Bronchial smooth muscle cell (primary cell): ENCODE measurements at places on chromosomes 3 and 15. TPM values are rescaled to one million over a fixed set of nuclear protein-coding genes. Genes with fewer than 3 reads are reported as not detected.

DGKG gene
- total RNA-seq = 2.5 TPM in 1 of 2 replicates, not detected in the other

WNT7A gene
- total RNA-seq = not detected in 2 replicates

CAMKV gene
- not detected in 2 replicates for total RNA-seq

MNS1 gene
- total RNA-seq = 1.9 and 2.0 TPM in 2 replicates

RASL12 gene
- total RNA-seq = 31.7 and 58.0 TPM in 2 replicates

ITIH3 gene
- not detected in 2 replicates for total RNA-seq

MORC1 gene
- not detected in 2 replicates for total RNA-seq
